Tibial artery (tissue), 4 donors: ENCODE measurements at places on chromosomes 11 and 22.

GRCh38 chr11:106425819-106426218 is 348.4 kb downstream of the AASDHPPT start:
- DNase-seq = no peak

DNA sequence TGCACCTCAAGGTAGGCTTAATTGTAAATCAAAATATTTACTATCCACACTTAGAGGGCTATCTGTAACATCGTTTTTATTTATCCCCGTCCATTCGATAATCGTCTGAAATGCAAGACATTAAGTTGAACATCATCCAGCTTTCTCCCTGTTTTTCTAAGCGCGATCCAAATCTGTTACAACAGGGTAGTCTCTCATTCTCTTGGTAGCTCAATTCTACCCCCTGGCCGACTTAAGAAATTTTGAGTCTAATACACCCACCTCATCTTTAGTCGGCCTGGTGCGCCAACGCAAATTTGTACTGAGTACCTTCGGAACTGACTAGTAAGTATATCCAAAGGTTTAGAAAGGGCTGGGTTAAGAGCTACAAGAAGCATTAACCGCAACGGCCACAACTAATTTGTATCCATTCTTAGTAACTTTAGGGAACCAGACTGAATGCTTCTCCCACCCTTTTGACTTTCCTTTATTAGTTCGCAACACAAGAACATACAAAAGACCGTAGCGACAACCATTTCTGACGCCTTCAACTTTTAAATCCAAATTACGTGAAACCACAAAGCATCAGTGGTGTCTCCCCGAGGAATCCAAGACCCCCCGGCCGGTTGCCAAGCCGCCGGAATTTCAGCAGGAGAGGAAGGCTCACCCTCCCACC is 1.0 kb upstream of the ZNF143 start:
- DNase-seq = no peak

- no peak for DNase-seq
Measured at GRCh38 chr11:83835423-83835822, 549.3 kb upstream of the CCDC90B start.

GRCh38 chr11:71065841-71066240 is 186.5 kb downstream of the SHANK2 start:
- DNase-seq = no peak

- no peak for DNase-seq
Measured at GRCh38 chr22:45999379-45999971, 22.5 kb upstream of the WNT7B start.

DNA sequence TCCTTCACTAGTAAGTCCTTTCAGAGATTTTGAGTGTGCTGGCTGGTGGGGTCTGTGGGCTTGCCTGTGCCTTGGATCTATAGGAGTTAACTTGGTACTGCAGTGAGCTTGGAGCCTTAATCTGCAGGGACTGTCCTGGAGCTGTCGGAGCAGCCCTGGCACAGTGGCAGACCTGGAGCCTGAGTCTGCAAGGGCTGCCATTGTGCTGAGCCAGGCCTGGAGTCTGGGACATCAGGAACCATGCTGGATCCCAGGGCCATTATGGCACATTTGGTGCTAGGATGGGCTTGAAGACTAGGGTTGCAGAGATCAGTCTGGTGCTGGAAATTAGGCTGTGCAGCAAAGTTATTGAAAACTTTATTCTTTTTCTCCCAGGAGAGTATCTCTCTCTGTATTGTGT is 665.4 kb downstream of the METTL15 start:
- no peak for DNase-seq

DNA sequence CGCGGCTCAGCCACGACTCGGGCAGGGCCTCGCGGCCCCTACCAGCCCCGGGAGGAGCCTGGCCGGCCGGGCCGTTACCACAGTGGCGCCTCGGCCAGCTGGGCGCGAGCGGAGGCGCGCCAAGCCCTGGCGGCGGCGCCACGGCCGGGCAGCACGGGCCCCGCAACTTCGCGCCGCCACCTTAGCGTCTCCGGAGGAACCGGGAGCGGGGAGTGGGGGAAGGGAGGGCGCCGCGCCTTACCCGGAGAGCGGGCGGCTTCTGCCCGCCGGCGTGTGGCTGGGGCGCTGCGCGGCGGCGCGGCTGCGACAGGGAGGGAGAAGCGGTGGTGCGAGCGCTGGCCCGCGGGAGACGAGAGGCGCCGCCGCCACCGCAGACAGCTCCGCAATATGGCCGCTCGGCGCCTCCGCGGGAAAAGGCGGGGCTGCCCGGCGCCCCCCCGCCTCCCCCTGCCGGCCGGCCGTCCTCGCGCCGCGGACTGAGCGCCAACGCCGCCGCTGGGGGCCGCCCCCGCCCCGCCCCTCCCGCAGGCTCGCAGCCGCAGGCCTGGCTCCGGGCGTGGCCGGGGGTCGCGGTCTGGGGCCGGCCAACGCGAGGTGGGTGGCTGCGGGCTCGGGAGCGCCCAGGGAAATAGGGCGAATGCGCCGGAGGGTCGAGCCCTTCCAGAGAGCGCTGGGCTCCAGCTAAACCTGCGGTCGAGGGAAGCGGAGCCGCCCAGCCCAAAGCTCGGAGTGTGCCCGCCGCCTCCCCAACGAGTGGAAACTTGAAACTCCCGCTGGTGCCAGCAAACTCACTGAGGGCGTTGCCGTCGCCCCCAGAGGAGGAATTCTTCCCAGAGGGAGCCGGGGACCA is at the start of gene RDX:
TSS of gene RDX (minus strand) at position 389 of the 850 bp plus-strand sequence. CDS start 16,922 bp downstream, outside the sequence.
- DNase-seq = peak; percentile 85

DNA sequence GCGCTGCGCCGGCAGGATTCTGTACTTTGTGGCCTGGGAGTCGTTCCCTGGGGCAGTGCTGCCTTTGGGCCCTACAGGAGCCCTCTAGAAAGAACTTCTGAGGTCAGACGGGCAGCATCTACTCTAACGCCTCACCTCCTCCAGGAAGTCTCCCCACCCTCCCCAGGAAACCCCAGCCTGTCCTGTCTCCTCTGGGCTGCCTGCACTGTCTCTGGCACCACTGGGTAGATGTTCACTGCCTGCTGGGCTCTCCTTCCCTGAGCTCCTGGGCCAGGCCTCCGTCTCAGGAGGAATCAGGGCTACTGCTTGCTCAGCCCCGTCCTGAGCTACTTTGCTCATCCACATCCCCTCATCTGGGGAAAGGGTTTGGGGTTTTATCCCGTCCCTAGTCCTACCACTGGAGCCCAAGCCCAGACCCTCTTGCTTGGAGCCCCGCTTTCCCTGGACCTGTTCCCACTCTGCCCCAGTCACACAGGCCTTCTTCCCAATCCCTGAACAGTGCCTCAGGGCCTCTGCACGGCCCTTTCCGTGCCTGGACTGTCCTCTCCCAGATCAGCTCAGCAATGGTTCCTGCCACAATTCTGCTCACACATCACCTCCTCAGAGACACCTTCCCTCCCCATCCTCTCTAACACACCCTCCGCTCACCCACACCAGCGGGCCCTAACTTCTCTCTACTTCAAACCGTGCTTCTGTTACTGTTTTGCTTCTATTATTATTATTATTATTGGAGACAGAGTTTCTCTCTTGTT is 11.3 kb upstream of the TREH start:
- no peak for DNase-seq

- DNase-seq = peak; percentile 67
Measured at GRCh38 chr11:3158821-3159220, 6.3 kb downstream of the OSBPL5 start.

GRCh38 chr22:24072361-24072760 is 61.3 kb downstream of the CABIN1 start:
- DNase-seq = no peak

GRCh38 chr11:35066783-35067423 is 72.1 kb upstream of the CD44 start:
- no peak for DNase-seq
